ENCODE measurements at places on chromosomes 12 and 14.

- DNase-seq = no peak
Measured at GRCh38 chr14:38243696-38244240, 12.1 kb downstream of the CLEC14A start.

- DNase-seq = no peak
Measured at GRCh38 chr14:97074856-97075255, 277.7 kb downstream of the VRK1 start.

- no peak for DNase-seq
Measured at GRCh38 chr12:97162173-97162572, 255.1 kb downstream of the NEDD1 start.

DNA sequence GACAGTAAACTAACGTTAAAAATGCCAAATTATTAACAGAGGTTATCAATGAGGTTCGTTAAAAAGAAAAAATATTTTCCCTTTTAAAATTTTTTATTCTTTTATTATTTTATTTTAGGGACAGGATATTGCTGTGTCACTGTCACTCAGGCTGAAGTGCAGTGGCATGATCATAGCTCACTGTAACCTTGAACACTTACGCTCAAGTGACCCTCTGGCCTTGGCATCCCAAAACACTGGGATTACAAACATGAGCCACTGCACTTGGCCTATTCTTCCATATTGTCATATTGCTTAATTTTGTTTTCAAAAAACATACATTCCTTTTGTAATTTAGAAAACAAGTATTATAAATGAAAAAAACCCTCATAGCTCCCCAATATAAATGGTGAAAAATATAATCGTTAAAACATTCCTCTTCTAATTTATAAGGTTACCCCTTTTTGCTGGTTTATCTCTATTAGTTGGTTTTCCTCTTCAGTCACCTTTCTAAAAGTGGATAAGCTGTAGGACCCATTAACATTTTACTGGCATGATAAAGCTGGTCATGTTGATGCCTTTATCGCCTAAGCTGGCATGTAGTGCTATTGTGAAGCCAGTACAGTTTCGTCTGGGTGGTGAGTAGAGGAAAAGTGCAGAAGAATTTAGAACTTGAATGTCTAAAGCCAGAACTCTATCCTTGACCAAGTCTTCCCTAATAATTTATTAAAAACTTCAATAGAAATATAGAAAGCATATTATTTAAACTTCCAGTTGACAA is 27.6 kb downstream of the PDE3A start:
- no peak for DNase-seq

DNA sequence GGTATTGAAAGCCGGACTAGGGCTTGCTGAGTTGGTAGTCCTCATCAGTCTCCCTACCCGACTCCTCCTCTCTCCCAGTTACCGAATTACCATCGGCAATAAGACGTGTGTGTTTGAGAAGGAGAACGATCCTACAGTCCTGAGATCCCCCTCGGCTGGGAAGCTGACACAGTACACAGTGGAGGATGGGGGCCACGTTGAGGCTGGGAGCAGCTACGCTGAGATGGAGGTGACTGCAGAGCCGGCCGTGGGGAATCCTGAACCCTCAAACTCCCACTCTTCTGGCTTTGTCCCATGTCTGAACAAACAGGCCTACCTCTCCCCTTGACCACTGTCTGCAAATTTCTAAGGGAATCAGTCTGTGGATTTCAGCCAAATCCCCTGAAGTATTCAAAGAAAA is 82.9 kb downstream of the ACACB start:
- no peak for DNase-seq

GRCh38 chr14:94775871-94776210 is 5.9 kb upstream of the GSC start:
- DNase-seq = no peak

DNA sequence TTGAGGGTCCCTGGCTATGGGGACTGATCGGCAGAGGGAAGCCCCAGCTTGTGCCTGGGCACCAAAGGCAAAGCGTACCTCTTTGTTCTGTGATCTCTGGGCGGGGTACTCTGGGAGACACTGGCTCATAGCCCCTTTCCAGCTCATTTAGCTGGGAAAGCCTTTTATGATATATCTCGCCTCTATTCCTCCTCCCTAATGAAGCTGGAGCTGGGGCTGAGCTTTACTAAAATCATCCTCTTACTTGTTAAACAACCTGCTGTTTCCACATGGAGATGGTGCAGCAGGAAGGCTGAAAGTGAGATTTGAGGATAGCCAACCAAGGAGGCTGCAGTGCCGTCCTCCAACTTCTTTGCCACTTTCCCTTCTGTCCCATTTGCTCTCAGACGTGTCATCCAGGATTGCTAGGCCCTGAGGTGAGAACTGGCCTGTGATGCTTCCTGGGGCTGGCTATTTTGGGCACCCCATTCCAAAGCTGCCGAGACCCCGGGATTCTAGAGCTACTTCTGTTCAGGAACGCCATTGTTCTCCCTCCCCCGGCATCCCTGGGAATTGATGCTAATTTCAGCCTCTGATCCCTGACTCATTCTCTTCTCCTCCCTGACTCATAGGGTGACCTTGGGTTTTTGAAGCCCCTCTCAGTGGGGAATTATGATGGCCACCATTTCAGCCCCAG is 16.0 kb downstream of the PDE1B start:
- DNase-seq = no peak

DNA sequence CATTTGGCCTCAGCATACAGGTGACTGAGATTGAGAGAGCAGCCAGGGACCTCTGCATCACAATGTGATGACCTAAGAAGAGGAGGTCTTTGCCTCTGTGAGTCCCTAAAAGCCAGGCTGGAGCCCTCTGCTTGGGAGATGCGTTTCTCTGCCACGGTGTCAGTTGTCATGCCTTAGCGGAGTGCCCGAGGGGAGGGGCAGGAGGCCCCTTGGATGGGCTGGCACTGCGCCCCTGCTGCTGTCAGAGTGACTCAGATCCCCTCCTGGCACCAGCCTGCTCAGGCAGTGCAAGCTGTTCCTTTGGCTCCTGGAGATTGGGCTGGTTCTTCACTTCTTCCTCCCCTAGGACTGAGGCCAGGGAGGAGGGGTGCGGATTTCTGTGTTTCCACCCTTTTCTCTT is 64.9 kb upstream of the KCNA5 start:
- DNase-seq = no peak

DNA sequence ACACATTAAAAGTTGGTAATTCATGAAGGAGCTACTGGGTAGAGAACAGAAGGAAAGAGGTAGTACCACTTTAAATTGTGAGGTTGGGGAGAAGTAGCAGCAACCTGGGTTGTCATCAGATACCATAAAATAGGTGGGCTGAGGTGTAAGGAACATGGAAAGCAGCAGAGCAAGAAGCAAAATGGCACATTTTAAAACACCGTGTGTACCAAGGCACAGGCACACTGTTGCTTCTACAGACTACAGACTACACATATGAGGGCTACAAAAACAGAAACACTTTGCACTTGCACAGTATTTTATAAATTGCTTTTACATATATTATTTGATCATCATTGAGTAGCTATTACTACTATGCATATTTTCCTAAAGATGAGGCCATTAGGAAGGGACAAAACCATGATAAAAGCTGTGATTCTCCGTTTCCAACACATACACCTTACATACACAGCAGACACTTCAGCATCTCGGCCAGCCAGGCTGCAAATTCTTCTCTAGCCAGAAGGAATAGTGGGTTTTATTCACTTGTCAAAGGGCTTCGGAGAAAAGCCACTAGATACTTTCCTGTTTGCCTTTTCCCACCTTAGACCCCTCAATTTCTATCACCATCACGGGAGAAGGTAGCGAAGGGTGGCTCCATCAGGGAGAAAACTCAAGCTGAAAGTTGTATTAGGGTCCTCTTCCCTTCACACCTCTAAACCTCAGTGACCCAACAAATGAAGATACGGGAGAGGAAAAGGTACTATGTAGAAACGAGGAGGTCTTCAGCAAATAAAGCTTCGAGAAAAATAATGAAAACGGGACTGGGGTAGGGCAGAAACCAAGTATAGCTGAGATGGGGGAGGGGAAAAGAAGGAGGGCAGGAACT is 1.6 kb downstream of the PYM1 start:
- DNase-seq = no peak

DNA sequence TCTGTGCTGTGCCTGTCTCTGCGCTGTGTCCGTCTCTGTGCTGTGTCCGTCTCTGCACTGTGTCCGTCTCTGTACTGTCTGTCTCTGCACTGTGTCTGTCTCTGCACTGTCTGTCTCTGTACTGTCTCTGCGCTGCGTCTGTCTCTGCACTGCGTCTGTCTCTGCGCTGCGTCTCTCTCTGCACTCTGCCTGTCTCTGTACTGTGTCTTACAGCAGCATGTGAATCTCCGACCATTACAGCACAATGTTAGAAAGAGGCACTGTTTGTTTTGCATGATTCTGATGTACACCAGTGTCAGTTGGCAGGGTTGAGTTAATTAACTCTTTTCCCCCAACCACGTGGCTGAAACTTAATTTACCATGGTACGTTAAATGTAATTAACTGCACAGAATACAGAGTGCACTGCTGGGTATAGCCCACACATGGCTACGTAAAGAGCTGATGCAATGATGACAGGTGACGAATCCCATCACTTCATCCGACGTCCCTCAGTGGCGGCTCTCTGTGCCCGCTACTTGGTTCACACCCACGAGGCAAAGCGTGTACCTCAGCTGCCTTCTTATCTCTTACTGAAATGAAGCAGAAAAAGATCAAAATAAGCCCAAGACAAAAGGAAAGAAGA is 127.7 kb upstream of the SFSWAP start:
- no peak for DNase-seq

All from HAP-1 (cell line).